ENCODE measurements at places on chromosomes 5 and 9. TPM values are rescaled to one million over a fixed set of nuclear protein-coding genes. Genes with fewer than 3 reads are reported as not detected.

Gene SLC6A7
- not detected for total RNA-seq

Gene SPARC
- total RNA-seq: 2,087 TPM

Gene CKMT2
- 29.3 TPM for total RNA-seq

Gene SMIM33
- total RNA-seq: not detected

Gene OGN
- 175 TPM for total RNA-seq

Gene SLC46A2
- not detected for total RNA-seq

Gene ACTL7A
- total RNA-seq: not detected

Gene CHSY3
- 19.5 TPM for total RNA-seq

Gene TSTD2
- total RNA-seq: 27.2 TPM

Gene FLT4
- 13.7 TPM for total RNA-seq

Gene FBXW5
- 107 TPM for total RNA-seq

Gene NPR3
- 29.7 TPM for total RNA-seq

All from aorta (tissue), 5 donors.